ENCODE measurements at places on chromosomes 5 and 9.

GRCh38 chr5:80348171-80348570 lies 28.4 kb downstream of the SPZ1 start:
- DNase-seq: peak; percentile 77

- DNase-seq: no peak
Observed at GRCh38 chr9:137439158-137439714, 1.9 kb downstream of the ENTPD8 start.

DNA sequence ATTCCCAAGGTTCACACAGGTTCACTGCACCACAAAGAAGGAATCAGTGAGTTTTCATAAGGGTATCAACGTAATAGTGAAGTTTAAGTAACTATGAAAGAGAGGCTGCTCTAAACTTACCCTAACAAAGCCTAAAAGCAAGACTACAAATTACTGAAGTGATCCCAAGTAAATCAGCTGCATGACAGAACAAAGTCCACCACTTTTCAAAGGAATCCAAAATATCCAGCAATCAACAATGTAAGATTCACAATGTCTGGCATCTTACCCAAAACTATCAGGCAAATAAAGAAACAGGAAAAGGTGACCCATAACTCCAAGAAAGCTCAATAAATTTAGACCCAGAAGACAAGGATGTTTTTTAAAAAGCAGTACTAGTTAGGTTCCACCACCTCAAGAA lies 70.1 kb downstream of the GNAQ start:
- DNase-seq: no peak

DNA sequence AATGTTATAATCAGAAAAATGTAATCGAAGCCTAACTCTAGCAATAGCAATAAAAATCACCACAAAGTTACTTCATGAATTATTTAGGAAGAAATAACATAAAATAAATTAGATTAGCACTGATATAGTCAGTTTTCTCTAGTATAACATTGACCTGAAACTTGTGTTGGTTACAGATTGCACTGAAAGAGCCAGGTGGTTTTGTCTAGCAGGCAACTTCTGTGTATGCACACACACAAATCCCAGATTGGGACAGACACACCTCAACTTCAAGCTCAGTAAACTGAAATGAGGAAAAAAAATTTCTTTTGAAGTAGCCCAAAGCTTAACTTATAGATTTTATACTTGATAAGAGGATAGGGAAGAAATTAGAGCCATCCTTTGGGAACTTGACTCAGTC lies 129.3 kb downstream of the EFNA5 start:
- no peak for DNase-seq

- no peak for DNase-seq
Observed at GRCh38 chr5:144196612-144197011, 25.9 kb downstream of the KCTD16 start.

- no peak for DNase-seq
Observed at GRCh38 chr9:120891884-120892747, 15.1 kb upstream of the PHF19 start.

- DNase-seq: no peak
Observed at GRCh38 chr5:160792281-160792680, 59.7 kb downstream of the ATP10B start.

GRCh38 chr5:10315824-10316509 lies 8.3 kb upstream of the CMBL start:
- DNase-seq: no peak

DNA sequence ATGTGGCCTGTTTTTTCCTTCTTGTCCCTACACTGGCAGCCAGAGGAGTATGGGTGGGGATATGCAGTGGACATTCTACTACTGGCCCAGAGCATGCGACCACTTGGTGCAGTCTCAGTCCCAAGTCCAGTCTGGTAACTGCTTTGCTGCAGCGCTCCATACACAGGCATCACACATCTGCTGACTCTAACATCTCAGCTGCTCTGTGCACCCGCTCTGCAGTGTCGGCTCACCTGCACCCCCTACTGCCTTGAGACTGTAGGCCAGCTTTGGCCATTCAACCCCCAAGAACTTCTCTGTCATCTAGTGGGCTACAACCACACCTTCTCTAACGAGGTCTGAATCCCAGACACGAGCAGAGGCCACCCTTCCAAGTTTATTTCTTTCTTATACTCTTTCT lies 46.4 kb upstream of the SLCO6A1 start:
- peak; percentile 7 for DNase-seq

All from inflammatory macrophage treated with lipopolysaccharide for 4 hours (primary cell).